ENCODE measurements at places on chromosomes 16 and 17.

DNA sequence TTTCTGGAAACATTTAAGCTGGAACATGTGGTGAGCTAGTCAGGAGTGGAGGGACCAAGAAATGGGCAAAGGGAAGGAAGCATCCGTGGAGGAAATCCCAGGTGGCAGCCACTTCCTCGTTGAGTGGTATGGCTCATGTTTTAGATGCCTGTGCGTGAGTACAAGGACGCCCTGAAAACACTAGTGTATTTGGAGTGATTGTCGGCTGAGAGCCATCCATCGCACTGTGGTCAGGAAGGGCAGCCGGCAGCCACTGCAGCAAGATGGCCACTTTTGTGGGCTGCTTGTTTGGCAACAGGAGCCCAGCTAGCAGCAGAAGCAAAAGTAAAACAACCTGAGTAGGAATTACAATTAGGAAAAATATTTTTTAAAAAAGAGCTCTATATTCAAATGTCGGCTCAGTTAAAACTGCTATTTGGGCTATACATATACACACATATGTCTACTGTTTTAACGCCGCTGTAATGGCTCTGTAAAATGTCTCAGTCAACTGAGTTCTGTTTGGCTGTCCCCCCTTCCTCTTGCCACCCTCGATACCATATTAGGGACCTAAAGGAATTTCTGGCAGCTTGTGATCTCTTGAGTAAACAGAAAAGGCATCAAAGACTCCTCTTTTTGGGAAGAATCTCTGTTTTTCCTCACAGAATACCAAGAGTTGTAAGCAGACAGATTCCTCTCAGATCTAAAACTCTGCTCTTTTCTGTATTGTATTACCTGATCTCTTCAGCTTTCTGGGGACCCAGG lies 39.2 kb downstream of the BRD7 start:
- no peak for DNase-seq

GRCh38 chr16:86534779-86535615 lies 20.0 kb downstream of the MTHFSD start:
- DNase-seq: no peak

DNA sequence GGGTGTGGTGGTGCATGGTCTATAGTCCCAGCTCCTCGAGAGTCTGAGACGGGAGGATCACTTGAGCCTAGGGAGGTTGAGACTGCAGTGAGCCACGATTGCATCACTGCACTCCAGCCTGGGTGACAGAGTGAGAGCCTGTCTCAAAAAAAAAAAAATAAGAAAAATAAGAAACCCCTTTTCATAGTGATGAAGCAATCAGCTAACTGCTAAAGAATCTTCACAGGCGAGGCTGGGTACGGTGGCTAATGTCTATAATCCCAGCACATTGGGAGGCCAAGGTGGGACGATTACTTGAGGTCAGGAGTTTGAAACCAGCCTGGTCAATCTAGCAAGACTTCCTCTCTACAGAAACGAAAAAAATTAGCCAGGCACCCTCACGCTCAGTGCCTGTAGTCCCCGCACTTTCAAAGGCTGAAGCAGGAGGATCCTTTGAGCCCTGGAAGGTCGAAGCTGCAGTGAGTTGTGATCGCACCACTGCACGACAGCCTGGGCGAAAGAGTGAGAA lies 760 bp downstream of the SLFN12L start:
- no peak for DNase-seq

DNA sequence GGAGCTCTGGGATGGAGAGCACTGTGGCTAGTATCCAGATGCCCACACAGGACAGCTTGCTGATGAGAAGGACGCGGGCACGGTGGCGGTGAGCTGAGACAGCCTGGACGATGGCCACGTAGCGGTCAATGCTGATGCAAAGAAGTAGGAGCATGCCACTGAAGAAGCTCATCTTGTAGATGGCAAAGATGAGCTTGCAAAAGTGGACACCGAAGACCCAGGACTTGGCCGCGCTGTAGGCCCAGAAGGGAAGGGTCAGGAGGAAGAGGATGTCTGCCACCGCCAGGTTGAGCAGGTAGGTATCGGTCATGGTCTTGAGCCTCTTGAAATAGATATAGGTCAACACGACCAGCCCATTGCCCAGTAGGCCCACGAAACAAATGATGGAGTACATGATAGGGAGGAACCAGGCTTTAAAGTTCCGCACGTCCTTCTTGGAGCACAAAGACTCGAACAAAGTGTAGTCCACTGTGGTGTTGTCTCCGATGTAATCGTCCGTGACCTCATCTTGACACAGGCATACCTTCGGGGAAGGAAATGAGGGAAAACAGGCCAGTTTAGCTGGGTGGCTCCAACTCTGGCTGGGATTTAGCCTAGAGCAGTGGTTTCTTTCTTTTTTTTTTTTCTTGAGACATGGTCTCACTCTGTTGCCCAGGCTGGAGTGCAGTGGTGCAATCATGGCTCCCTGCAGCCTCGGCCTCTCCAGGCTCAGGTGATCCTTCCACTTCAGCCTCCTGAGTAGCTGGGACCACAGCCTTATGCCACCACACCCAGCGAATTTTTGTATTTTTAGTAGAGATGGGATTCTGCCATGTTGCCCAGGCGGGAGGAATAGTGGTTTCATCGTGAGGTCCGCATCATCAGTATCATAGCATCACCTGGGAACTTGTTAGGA lies 9.7 kb downstream of the CCR7 start:
- no peak for DNase-seq

DNA sequence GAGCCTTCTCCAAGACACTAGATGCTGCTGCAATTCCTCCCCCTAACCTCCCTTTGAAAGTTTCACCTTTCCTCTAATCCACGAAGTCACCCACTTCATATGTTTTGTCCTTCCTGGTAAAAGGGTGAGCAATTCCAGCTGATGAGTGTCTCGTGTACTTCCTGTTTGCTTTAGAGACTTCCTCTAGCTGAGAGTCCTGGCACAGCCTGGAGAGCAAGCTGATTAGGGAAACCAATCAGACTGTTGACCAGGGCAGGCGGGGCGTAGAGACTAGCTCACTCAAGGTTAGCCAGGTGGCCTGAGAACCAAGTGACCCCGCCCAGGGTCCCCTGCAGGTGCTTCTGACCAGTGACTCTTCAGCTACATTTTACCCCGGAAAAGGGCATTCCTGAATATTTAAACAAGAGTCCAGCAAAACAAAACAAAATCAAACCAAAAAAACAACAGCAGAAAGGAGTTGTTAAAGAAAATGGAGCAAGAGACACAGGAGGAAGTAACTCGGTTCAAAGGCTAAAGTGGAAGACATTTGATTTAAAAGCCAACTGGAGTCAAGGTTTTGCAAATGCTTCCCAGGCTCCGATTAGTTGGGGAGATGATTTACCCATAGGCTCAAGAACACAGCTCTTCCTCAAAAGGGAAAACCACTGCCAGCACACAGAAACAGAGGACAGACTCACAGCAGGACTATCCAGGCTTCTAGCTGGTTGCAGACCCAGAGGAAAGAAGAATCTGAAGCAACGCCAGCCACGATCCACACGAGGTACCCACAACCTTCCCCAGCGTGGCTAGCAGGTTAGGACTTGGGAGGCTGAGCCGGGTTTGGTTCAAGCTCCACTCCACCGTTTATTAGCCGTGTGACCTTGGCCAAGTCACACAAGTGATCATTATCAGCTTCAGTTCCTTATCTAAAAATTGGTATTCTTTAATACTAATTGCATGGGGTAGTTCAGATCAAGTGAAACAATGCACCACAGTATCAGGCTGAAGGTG lies 13.4 kb downstream of the HSPB9 start:
- no peak for DNase-seq

DNA sequence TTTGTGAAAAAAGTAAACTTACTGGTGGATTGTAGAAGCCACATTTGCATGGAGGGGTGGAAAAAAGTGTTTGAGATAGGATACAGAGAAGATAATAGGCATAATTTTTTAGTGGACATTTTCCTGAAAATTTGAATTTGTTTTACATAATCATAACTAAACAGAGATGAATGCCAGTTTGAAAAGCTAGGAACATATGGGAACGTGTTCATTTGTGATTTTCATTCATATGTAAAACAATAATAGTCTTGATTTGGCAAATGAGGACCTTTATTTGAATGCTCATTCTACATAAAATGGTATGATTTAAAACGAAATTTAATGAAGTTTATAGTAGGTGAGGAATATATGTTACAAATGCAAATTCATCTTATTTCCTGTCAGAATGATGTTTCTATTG lies 263.9 kb downstream of the BCAS3 start:
- no peak for DNase-seq

GRCh38 chr16:17334096-17334495 lies 136.7 kb downstream of the XYLT1 start:
- no peak for DNase-seq

- DNase-seq: no peak
These were observed 9.1 kb downstream of the WSCD1 start for GRCh38 chr17:6079155-6079888.

DNA sequence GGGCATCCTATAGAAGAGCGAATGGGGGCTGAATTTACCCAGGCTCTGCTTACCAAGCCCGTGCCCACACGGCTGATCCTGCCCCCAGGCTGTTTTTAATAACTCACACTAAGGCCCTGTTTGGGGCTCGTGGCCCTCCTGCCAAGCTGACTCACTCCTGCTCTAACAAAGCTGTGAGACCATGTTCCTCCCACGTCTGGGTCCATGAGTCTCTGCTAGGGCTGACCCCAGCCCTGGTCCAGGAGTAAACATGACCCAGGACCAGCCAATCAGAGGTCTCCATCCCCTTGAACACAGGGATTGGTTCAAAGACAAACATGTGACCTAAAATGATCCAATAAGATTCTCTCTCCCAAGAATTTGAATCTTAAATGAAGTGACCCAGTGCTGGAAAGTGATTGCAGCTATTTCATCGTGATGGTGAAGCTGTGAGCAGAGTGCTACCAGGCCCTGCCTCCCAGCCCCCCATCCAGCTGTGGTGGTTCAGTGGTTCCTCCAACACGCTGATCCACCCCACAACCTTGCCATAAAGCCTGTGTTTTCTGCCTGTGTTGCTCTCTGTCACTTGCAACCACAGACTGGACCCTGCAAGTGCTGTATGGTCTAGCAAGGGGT lies 57.2 kb downstream of the C16orf82 start:
- DNase-seq: no peak

DNA sequence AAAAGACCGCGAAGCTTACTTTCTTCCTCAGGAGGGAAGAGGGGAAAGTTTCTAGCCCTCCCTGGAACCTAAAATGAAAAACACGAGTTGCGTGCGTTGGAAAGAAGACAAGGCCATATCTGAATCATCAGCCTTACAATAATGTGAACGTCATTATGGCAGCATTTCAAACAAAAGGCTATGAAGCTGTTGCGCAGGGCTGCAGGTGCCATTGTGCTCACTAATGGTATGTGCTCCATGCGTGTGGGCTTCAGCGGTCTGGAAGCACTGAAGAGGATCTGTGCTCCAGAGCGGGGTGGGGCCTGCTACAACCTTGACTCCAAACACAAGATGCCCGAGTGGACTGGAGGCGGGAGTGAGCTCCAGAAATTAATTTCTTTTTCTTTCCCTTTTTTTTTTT lies 12.1 kb upstream of the CYB5B start:
- DNase-seq: no peak

DNA sequence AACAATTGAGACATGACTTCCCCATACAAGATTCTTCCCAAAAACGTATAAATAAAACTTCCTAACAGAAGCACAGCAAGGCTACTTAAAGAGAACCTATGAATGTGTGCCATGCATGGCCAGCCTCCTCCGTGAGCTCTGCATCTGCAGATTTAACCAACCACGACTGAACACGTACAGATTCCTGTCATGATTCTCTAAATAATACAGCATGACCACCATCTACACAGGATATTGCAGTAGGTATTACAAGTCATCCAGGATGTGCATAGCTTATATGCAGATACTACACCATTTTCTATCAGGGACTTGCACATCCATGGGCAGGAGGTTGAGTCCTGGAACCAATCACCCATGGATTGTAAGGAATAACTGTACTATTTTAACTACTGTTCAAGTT lies 1.4 kb upstream of the QRICH2 start:
- no peak for DNase-seq

DNA sequence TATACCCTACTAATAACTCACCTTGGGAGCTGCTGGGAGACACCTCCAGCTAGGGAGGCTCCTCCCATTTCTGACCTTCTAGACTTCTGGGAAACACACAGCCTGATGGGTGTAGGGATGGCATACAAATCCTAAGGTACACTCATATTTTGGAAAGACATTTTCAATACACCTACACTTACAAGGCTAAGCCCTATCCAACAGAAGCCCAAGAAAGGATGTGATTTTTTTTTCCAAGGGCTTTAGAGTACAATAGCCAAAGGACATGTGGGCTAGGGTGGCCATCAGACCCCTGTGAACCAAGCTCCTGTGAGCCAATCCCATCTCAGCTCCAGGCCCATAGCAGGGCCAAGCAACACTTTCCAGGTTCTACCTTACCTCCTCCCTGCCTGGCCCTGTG lies 143.9 kb downstream of the AATF start:
- no peak for DNase-seq

GRCh38 chr17:73657473-73658116 lies 13.3 kb upstream of the SDK2 start:
- DNase-seq: no peak

DNA sequence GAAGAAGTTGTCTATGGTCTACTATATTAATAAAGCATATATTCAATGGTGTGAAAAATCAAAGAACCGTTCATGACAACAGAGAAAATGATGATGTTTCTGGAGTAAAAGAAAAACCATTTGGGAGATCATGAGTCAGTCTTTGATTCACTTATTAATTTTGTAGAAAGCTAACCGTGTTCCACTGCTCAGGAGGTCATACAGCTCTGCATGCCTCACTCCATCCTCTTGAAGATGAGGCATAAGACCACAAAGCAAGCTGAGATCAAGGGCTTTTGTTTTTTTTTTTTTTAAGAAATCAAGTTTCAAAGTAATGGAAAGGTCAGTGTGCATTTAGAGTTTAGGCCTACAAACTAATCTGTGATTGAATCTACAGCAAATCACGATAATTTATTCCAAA lies 206.4 kb downstream of the CEP112 start:
- no peak for DNase-seq

DNA sequence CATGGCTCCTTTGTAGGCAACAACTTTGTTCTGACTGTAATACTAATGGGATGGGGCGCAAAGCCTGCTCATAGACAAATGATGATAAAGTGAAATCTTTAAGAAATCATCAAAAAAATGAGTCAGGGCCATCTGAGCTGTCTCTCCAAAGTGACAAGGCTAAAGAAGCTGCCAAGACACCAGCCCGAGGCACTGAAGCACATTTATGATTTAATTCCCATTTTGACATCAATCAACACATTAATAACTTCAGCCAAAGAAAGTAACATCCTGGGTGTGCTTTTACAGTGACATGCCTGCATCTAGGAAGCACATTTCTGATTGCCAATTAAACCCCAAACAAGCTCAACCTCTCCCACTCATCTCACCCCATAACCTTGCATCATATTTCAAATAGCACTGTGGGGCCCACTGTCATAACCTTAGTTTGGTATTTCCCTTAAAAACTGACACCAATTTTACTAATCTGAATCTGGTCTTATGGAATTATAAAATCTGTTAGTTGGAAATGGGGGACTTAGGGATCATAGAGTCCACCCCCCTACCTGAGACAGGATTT lies 676.6 kb downstream of the TOX3 start:
- DNase-seq: no peak

DNA sequence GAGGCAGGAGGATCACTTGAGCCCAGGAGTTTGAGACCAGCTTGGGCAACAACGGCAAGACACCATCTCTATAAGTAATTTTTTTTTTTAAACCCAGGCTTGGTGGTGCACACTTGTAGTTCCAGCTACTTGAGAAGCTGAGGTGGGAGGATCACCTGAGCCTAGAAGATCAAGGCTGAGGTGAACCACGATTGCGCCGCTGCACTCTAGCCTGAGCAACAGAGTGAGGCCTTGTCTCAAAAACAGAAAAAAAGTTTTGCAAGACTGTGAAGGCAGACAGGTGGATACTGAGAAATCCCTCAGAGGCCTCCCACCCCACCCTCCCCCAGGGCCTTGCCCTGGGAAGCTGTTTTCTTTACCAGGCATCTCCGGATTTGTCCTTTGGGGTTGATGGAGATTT lies 125.4 kb downstream of the MGAT5B start:
- no peak for DNase-seq
